ENCODE measurements at places on chromosomes 4 and X. TPM values are rescaled to one million over a fixed set of nuclear protein-coding genes. Genes with fewer than 3 reads are reported as not detected.
A peak's percentile ranks its signal among the peaks of the same experiment; 100 is the strongest.

DNA sequence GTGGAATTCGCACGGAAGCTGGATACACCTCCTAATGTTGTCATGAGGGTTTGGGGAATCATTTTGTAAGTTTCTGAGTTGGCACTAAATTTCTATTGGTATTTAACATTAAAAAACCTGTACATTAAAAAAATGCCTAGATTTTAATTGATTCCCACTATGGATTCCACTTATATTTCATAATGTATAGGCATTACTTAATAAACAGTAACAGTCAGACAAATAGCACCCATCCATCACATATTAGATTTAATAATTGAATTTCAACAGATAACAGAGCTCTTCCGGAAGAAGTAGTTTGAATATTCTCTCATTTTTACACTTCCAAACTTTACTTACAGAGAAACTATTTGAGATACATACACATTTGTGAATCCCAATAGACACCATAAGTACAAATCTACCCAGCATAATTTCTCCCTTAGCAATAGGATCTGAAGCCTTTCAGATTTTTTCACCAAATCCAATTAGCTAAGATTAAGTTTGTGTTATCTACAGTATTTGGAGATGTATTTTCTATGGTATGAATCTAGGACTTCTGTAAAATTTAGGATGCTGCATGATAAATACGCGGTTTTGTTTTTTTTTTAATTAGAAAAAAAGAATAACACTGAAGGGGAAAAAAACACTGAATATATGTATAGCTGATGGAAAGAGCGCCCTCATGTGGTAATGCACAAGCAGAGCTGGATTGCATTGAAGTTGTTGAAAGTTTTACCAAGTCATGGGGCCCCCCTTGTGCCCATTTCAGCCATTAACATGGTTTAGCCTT, 12.2 kb upstream of the ODAM start:
- DNase-seq = no peak

GRCh38 chrX:78377186-78377585, 49.8 kb upstream of the CYSLTR1 start:
- no peak for DNase-seq

MAGEB2 gene
- total RNA-seq = not detected

DNA sequence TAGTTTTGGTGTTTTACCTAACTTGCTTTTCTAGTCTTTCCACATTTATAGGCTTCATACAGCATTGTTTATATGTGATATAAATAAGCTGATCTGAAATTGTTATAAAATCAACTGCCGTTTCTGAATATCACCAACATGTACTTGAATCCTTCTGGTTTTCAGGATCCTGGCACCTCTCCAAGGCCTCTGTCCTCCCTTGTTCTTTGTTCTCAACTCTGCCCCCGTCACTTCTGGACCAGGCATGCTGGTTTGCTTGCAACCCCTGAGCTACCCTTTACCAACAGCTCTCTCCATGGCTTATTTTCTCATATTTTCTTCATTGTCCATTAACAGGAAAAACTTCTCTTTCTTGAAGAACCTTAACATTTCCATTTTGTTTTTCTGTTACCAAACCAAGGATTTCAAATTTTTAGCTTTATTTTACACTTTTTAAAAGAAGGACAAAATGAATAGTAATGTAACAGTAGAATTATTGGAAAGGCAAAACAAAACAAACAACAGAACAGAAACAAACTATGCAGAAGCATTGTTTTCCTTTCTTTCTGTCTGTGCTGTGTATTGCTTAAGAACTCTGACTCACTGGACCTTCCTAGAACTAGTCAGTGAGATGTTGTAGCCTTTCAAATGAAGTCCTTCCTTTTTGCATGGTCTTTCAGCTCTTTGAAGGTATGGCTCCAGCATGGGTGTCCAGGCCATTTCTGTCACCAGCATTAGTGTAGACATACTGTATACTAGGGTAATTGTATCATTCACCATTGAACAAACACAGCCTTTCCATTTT, 44.8 kb downstream of the BANK1 start:
- DNase-seq = no peak

DNA sequence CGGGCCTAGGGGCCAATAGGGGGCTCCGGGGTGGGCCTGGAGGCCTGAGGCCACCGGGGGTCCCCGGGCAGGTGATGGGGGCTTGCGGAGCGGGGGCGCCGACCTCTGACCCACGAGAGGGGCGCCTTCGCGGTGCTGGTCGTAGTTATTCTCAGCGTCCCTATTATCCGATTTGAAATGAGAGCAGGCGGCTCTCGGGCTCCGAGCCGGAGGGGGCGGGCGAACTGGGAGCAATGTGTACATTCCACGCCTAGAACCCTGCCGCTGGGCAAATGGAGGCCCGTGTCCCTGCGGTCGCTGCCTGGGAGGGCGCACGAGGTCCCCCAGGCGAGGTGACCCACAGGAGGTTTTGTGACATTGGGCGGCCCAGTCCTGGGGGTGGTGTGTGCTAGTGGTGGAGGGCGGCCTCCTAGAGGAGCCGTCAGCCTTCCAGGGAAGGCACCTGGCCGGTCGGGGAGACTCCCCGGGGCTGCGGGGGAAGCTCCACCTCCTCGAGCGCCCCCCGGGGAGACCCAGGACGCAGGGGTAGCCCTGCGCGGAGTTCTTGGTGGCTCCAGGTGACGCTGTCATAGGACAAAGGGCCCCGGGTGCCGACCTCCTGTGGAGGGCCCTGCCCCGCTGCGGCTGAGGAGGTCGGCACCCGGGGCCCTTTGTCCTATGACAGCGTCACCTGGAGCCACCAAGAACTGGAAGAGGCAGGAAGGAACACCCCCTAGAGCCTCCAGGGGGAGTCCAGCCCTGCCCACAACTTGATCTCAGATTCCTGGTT, 102.6 kb upstream of the PRKX start:
- peak; percentile 87 for DNase-seq

DNA sequence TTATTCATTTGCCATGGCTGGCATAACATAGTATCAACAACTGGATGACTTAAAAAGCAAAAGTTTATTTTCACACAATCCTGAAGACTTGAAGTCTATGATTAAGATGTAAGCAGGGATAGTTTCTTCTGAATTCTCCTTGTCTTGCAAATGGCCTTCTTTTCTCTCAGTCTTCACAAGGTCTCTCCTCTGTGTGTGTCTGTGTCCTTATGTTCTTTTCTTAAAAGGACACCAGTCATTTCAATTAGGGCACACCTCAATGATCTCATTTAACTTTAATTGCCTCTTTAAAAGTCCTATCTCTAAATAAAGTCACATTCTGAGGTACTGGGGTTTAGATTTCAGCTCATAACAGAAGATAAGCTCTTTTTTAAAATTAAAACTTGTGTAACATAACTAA, 399.7 kb downstream of the PABPC4L start:
- no peak for DNase-seq

DCLK2 gene
- 12.6 TPM for total RNA-seq

DNA sequence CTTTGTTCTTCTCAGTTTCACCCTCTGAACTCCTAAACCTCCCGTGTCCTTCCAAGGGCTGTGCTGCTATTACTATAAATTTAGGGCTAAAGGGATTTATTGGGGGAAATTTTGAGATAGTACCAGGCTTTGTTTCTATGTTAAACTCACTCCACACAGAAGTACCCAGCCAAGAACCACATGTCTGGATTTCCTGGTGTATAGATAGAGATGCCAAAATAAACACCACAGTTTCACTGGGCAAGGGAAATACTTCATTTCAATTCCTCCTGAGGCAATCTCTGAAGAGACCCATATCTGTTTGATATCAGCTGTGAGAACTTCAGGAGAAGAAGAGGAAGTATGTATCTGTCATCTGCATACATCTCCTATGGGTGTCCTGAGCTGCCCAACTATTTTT, 21.7 kb upstream of the CLNK start:
- DNase-seq = no peak

- DNase-seq = no peak
Observed at GRCh38 chr4:15918484-15919129, 19.9 kb downstream of the FGFBP1 start.

HTN3 gene
- not detected for total RNA-seq

CBLL2 gene
- total RNA-seq = not detected

DNA sequence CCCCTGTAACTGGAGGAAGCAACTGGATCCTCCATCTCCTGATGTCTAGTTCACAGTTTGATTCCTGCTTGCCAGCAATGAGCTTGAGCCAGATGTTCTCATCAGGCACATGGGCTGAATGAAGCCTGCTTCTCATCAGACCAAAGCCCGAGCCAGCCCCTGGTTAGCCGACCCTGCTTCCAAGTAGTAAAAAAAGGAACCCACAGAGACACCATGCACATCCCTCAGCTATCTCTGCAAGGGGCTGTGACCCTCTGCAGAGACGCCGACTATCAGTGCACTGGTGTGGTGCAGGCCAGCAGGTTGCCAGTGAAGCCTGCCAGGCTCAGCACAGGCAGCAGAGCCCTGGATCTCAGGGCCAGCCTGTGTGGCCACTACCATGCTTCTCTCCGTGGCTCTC, 2.8 kb downstream of the DCTD start:
- no peak for DNase-seq

- no peak for DNase-seq
Observed at GRCh38 chrX:130245441-130245840, 23.3 kb downstream of the ZNF280C start.

- no peak for DNase-seq
Observed at GRCh38 chr4:175658661-175659060, 153.4 kb downstream of the GPM6A start.

DDX53 gene
- not detected for total RNA-seq

- DNase-seq = no peak
Observed at GRCh38 chrX:29066516-29066915, 479.3 kb downstream of the IL1RAPL1 start.

DNA sequence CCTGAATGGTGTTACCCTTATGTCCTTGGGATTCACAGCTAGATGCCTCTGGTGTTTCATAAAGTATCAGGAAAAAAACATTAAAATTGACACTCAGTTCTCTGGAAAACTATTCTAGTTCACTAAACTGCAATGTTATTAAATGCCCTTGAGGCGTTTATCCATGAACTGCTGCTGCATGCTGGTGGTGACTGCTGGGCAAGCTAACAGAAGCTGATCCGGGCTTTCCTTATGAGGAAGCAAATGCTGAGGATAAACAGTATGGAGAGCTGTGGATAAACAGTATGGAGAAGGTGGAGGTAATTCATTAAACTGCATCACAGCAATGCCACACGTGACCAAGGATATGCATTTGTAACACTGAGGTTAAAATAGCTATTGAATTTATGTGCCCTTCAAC, 227.0 kb downstream of the NR3C2 start:
- no peak for DNase-seq

DNA sequence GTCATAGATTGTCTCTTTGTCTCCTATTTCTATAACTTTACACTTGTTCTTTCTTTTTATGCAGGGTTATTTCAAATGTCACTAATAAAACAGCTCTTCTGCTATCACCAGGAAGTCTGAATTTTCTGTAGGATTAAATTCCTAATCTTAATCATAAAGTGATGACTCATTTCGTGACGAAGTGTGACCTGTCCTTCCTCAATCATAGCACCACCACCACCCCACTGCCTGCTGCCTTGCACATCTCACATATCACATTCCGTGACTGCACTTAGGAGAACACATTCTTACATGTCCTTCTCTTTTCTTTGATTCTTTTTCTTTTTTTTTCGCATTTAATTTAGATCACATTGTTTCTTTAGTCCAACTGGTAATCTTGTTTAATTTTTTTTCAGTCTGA, 57.7 kb upstream of the UGT2B7 start:
- DNase-seq = no peak

- no peak for DNase-seq
Observed at GRCh38 chrX:46645614-46646013, 72.0 kb downstream of the CHST7 start.

GRCh38 chr4:157674699-157675098, 454.2 kb downstream of the GRIA2 start:
- no peak for DNase-seq

DNA sequence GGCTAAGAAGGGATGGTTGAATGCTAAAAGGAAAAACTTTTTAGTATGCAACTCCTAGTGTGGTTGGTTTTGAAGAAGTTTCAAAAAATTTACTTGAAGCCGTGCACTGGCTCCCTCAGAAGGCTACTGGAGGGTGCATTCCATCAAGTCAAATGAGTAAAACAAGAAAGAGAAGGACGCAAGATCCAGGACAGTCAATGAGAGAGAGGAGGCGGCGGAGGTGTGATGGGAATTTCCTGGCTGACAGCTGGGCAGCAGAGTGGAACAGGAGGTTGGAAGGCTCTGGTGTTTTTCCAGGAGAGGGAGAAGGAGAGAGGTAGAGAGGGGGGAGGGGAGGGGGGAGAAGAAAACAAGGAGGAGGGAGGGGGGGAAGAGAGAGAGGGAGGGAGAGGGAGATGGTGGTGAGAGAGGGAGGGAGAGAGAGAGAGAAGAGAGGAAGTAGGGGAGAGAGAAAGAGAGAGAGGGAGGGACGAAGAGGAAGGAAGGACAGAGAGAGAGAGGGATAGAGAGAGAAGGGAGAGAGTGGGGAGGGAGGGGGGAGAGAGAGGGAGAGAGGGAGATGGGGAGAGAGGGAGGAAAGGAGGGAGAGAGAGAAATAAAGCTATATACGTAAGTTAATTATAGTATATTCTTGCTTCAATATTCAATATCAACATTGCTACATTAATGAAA, 126.4 kb downstream of the SH3KBP1 start:
- peak; percentile 46 for DNase-seq

All from osteocyte (in vitro differentiated cells).